ENCODE measurements at places on chromosomes 1 and 21.

DNA sequence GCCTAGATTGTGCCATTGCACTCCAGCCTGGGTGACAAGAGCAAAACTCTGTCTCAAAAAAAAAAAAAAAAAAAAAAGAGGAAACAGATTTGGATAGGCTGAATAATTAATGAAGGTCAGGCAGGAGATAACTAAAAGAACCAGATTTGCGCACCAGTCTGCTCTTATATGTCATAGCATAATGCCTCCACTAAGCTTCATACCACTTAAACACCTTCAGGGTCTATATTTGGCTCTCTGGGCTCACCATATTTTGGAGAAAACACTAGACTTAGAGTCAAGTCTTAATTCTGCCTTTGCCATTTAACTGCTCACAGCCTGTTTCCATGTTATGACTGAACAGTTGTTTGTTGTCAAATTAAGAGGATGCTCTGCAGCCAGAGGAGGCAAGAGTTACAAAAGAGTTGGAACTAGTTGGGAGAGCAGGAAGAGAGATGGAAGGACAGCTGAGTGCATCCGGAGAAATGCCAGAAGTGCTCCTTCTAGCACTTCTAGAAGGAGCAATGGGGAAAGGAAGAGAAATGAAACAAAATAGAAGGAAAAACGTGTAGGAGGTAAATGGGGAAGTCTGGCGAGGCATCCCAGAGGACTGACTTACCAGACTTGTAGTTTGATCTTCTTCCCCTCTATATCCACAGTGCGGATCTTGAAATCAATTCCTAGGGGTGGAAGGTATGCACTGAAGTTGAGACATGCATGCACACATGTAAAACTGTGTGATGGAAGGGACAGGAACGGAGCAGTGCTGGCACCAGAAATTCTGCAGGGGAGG lies 1.8 kb downstream of the RAB13 start:
- DNase-seq, result no peak

GRCh38 chr1:161073474-161074121 lies 3.9 kb upstream of the ARHGAP30 start:
- peak; percentile 96 for DNase-seq

DNA sequence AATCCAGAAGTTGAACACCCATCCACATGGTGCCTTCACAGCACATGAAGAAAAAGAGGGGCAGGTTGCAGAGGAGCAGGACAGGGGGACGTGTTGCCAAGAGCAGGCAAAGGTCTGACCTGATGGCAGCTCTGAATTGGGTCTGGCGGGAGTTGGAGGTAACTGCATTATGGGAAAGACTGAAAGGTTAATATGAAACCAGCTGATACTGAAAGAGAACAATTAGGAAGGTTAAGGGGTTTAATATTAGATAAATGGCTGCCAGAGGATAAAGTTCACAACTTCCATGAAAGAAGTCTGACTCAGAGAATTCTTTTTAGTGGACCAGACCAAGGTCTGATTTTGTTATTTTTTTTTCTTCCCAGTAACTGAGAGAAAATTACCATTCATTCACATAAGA lies 76.1 kb downstream of the CD58 start:
- no peak for DNase-seq

- DNase-seq, result no peak
These were observed 10.7 kb upstream of the BSDC1 start for GRCh38 chr1:32404946-32405345.

DNA sequence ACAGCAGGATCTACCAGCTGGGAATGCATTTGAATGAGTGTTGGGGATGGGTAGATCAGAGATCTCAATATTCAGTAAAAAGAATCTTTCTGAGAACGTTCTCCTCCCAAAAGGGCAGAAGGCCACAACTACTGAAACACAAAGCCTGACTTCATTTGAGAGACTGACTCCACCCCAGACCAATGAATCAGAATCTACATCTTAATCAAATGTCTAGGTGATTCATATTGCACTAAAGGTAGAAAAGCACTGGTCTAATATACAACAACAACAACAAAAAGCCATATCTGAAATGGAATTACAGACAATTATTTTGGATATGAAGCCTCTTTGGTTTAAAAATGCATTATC lies 123.9 kb downstream of the SMYD3 start:
- DNase-seq, result peak; percentile 11

DNA sequence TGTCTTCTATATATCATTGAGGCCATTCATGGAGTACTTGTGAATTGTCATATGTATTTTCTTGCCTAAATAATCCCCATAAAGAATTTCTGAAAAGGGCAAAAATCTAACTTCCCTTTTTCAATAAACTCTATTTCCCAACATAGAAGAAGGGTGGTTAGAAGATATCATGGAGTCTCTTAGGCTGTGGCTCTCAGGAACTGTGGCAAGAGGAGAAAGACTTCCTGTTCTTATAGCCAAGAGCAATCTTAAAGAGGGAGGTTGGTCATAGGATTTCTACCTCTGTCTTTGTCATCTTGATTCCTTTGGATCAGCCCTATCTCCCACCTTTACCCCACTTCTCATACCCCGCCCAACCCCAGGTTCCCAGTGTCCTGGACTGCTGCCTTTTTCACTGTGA lies 175.8 kb downstream of the TYW3 start:
- no peak for DNase-seq

GRCh38 chr1:6795661-6796060 lies 10.4 kb downstream of the CAMTA1 start:
- DNase-seq, result no peak

GRCh38 chr1:221174330-221174993 lies 295.2 kb downstream of the HLX start:
- no peak for DNase-seq

- DNase-seq, result peak; percentile 61
These were observed 150.5 kb upstream of the COA6 start for GRCh38 chr1:234222561-234223280.

GRCh38 chr1:11528611-11529261 lies 49.8 kb downstream of the DISP3 start:
- no peak for DNase-seq

- DNase-seq, result no peak
These were observed 26.4 kb downstream of the C1orf216 start for GRCh38 chr1:35692317-35692716.

GRCh38 chr1:167987174-167987573 lies 50.3 kb upstream of the MPC2 start:
- peak; percentile 5 for DNase-seq

GRCh38 chr1:45033356-45033755 lies 21.3 kb downstream of the UROD start:
- no peak for DNase-seq

GRCh38 chr1:90995311-90995894 lies 26.4 kb downstream of the ZNF644 start:
- no peak for DNase-seq

- DNase-seq, result no peak
These were observed 176.8 kb downstream of the ZP4 start for GRCh38 chr1:237713916-237714315.

DNA sequence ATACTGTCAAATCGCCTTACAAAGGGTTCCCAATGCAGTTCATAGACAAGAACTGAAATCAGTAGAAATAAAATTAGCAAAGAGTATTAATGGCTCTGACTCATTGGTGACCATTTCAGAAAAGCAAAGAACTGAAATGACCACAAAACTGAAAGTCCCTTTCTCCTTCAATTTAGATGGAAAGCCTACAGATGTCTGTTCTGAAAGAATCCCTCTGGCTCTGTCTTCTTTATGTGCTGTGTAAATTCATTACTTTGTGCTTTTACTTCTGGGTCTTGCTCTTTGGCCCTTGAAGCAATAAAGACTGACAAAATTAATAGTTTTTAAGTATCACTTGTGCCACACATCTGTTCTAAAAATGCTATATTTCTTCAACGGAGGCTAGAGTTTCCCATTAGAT lies 62.7 kb upstream of the GPR89A start:
- DNase-seq, result no peak

GRCh38 chr1:33725037-33725436 lies 138.8 kb upstream of the HMGB4 start:
- DNase-seq, result no peak

- DNase-seq, result no peak
These were observed 1.8 kb downstream of the NIBAN1 start for GRCh38 chr1:184972315-184973055.

- no peak for DNase-seq
These were observed 104.1 kb downstream of the CSMD2 start for GRCh38 chr1:34060901-34061415.
